ENCODE measurements at places on chromosomes 4 and X.

- DNase-seq, result peak; percentile 73
Measured at GRCh38 chr4:47315346-47315745, 148.2 kb downstream of the COMMD8 start.

DNA sequence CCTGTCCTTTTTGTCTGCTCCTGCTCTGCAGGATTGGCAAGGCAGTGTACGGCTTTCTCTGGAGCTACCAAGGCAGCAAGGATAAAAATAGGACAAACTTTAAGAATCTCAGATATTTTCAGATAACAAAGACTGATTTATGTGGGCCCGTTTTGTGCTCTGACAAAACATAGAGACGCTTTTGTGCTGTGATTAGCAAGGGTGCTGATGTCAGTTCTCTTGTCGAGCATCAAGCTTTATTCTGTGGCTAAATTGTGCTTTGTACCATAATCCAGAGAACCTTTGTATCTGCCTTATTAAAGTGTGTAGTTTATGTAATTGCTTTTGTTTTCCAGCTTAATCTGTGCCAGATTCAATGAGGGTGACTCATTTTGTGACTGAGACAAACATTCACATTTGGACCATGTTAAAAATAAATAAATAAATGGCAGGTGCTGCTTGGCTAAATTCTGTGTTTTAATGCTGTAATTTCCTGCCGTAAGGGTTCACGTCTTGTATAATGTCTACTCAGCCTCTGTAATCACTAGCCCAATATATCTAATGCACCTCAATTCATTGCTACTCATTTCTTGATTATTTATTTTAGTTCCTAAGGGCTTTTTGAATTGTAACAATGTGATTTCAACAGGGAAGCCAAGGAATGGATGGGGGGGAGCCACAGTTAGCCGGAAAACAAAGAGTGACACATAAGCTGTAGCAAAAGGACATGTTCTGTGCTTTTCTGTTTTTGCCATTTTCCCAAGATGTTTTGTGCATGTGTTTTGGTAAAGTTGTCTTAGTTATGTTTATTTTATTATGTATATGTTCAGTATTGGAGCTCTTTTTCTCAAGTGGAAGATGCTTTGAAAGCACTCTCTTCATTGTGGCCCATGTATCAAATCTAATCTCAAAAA lies 75.1 kb downstream of the GAB1 start:
- DNase-seq, result no peak

- DNase-seq, result peak; percentile 18
Measured at GRCh38 chr4:147586032-147586431, 31.2 kb upstream of the TMEM184C start.

- no peak for DNase-seq
Measured at GRCh38 chrX:9558615-9559014, 93.8 kb downstream of the TBL1X start.

All from amniotic epithelial cell (primary cell).